Esophagus muscularis mucosa (tissue), 4 donors: ENCODE measurements at places on chromosomes 6 and 20. TPM values are rescaled to one million over a fixed set of nuclear protein-coding genes. Genes with fewer than 3 reads are reported as not detected.

GRCh38 chr6:52976591-52977035 lies 18.5 kb downstream of the GSTA4 start:
- no peak overlapping the region for H3K27ac ChIP-seq
- H3K36me3 ChIP-seq: no peaks in the 10 kb centered on the region
- peak; percentile 86 for DNase-seq
- no peak overlapping the region for H3K4me3 ChIP-seq
- no peaks in the 10 kb centered on the region for H3K27me3 ChIP-seq

The IMPG1 gene
- not detected for total RNA-seq

The VTA1 gene
- total RNA-seq: 27.3 TPM

The UNC5CL gene
- total RNA-seq: 0.83 TPM
